GM06990 (cell line): ENCODE measurements at places on chromosomes 3 and 15.

DNA sequence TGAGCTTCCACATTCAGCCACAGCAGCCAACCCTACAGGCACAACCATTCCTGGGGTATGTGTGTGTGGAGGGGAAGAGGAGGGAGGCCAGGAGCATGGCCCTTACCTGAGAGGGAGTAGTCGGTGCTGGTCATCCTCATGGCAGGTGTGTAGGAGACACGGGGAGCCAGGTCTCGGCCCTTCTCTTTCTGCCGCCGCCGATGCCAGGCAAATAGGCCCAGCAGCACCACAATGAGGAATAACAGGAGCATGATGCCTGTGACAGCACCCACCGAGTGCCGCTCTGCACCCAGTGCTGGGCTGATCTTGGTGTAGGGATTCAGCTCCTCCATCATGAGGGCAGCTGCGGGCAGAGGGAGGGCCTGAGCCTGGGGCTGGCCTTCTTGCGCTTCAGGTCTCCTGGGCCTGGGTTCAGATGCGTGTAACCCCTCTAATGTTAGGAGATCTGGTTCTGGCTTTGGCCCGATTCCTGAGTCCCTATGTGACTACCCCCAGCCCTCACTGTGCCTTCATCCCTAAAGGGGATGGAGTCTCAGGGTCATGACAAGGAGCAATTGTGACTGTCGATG, 44.4 kb downstream of the RAB11A start:
- DNase-seq = no peak

GRCh38 chr3:66638717-66639116, 137.9 kb upstream of the LRIG1 start:
- no peak for DNase-seq

DNA sequence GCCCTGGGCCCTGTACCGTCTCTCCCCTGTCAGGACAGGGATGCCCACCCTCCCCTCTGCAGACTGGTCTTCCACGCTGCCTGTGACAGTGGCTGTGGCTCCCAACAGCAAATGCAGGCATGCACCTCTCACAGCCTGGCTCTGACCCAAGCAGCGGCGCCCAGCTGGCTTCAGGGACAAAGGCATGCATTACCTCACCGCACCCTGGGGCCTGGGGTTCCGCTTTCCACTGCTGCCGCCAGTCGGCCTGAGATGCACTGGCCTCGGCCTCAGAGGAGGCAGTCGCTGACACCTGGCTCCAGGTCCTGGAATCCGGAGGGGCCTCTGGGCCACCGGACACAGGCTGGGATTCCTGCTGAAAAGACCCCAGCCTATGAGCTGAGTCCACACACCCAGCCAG, 70.3 kb downstream of the SCN5A start:
- no peak for DNase-seq

GRCh38 chr3:120147072-120147871, 53.0 kb upstream of the GSK3B start:
- DNase-seq = no peak

DNA sequence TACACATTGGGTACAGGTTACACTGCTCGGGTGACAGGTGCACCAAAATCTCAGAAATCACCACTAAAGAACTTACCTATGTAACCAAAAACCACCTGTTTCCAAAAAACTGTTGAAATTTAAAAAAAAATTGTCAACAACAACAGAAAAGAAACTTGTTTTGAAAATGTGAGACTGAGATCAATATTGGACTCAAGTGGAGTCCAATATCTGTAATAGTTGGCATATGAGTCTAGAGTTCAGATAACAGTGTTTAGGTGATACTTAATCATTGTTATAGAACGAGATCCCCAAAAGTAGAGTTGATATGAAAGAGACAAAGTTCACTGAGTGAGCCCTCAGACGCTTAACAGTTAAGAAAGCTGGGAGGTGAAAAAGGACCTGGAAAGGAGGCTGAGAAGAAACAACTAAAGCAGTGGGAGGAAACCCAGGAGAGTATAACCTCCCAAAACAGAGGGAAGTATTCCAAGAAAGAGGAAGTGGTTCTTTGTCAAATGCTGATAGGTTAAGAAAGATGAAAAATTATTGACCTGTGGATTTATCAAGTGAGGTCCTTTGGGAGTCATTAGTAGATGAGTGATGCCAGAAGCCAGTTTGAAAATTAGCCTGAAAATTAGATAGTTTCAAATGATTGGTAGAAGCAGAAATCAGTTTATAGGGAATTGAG, 388.6 kb upstream of the DPH6 start:
- DNase-seq = no peak

DNA sequence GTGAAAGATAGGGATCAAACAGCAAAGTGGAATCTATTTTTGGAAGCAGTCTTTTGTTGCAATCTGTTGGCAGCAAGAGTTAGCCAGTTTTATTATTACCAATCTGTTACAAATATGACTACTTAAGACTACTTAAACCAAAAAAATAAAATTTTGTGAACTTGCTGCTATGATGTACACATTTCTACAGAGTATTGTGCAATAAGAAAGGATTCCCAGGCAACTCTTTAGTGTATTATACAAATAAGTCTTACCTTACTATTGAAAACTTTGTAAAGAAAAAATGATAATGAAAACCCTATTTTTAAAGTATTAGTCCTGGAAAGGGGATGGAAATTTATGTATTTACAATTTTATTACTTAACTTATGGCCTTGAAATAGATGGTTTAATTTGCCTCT, 44.7 kb downstream of the CADM2 start:
- no peak for DNase-seq

GRCh38 chr3:46942076-46942475, 34.5 kb downstream of the CCDC12 start:
- DNase-seq = no peak

- no peak for DNase-seq
These were observed 102.7 kb downstream of the SLCO3A1 start for GRCh38 chr15:91956026-91956723.

DNA sequence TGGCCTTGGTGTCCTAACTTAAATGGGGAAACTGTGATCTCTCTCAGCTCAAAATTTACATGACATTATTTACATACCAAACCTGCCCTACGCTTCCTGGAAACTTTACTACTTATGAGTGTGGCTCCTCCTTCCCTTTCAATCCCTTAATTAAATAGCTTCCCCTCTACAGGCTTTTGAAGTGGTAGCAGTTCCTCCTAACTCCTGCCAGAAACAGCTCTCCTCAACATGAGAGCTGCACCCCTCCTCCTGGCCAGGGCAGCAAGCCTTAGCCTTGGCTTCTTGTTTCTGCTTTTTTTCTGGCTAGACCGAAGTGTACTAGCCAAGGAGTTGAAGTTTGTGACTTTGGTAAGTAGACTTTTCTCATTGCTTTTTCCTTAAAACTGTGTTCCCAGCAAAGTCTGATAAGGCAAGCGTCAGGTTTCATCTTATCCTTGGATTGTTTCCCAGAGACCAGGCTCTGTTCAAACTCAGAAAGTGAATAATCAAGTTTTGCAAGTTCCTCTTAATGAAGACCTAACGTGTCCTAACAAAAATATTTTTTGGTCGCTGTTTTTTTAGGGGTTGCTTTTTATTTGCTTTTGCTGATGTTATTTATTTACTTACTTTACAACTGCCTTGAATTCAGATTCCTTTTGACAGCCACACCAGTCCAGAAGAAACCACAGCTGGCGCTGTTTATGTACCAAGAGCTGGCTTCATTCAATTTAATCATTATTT, at the start of gene ACP3:
Gene ACP3, plus strand, starts transcription at position 179 of the 720 bp plus-strand sequence. Its CDS starts 50 bp downstream, at position 229.
- DNase-seq = no peak

DNA sequence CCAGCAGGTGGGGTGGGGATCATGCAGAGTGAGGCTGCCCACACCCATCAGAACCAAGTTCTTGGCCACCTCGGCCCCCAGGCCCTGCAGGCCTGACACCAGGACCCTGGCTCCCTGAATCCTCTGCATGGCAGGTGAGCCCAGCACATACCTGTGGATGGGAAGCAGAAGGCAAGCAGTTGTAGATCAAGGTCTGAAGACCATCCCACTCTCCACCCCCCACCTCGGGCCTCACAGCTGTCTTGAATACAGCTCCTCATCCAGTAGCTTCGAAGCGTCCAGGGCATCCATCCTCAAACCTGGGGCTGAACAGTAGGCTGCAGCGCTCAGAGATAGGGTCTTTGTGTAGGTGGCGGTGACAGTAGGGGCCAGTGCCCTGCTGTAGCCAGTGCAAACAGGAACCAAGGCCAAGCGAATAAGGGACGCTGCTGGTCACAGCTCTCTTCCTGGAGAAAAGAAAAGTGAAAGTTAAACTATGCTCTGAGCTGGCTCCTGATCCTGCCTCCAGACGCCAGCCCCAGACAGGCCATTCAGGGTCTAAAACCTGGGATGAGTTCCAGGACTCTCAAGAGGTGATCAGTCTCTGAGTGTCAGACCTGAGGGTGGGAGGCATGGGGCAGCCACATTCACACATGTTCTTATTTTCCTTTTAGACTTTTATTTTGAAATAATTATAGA, at the start of gene UBA7:
Gene UBA7, minus strand, starts transcription at position 457 of the 678 bp plus-strand sequence. Its CDS starts 166 bp downstream, at position 291.
- DNase-seq = peak; percentile 57

GRCh38 chr3:18301781-18302180, 123.4 kb downstream of the SATB1 start:
- DNase-seq = no peak

DNA sequence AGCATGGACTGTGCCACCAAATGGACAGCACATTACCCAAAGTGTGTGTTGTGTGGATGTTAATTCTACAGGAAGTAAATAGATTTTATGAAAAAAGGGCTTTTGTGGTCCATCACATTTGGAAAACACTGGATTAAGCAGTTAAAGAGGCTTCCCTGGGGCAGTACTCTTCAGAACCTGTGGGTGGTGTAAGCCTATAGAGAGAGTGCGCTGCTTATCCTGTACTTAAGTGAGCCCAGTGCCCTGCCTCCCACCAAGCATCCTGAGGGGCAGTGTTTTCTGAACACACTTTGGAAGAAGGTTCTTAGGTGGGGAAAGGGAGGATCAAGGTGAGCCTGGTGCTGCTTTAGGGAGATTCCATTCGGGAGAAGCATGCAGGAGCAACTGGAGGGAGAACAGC, 10.9 kb downstream of the TTLL3 start:
- DNase-seq = no peak

GRCh38 chr3:115040673-115041286, 106.3 kb downstream of the ZBTB20 start:
- no peak for DNase-seq

DNA sequence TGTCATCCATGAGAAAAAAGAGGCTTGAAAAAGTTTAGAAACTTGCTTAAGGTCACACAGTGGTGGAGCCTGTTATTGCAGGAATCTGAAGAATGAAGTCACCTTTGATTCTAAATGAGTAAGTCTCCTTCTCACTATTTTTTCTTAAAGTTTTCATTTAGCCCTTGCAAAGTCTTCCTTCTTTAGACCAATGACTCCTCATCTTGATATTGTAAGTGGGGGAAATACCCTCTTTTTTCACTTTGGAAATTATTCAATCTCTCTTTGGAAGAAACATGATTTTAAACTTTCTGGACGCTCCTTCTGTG, 787 bp upstream of the SLMAP start:
- peak; percentile 31 for DNase-seq

- no peak for DNase-seq
These were observed 914.5 kb upstream of the EPHA6 start for GRCh38 chr3:95899911-95900310.

DNA sequence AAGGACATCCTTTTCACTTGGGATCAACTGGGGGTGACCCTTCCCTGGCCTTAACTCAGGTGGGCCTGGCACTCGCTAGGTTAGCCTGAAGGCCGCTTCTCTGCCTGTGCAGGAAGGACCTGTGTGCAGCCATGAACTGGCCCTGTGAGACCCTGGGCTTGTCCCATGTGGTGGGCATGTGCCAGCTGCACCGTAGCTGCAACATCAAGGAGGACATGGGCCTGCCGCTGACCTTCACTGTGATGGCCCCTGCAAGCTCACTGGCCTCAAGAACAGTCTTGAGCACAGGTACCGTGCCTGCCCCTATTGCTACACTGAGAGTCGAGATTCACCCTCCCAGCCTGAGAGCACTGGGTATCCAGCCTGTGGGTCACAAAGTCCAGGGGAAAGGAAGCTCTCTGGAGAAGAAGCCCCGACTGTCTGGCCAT, 43.0 kb downstream of the SAXO2 start:
- DNase-seq = no peak

DNA sequence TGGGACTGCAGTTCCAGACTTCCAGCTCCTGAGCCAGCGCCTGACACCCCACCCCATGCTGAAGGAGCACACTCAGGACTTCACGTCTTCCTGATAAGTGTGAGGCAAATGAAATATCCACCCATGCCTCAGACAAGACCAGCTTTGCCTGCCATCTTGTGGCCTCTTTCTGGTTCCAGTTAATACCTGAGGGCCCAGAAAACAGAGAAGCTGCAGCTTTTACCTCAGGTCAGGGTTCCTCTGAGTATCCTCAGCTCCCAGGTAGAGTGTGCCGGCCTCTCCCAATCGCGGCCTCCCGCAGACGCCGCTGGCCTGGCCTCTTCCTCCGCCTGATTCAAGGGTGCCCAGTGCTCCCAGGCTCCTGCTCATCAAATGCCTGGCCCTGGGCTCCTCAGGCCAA, 5.1 kb upstream of the KLHL6 start:
- no peak for DNase-seq

DNA sequence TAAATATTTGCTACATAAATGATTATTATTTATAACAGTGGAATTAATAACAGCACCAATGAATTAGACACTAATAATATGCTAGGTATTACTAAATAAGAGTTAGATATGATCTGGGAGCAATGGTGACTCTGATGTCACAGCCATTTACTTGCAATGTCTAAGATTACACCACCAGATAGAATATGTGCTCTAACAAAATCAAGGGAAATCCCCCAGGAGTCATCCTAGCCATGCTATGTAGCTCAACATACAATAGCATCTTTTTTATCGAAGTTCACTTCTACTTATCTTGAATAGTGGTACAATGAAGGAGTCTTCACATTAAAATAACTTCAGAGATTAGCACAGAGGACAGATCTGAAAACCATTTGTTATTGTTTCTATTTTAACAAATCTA, 154.0 kb downstream of the FMN1 start:
- no peak for DNase-seq

- DNase-seq = no peak
These were observed 830.9 kb upstream of the CFAP20DC start for GRCh38 chr3:59880717-59881116.

- peak; percentile 59 for DNase-seq
These were observed 171.2 kb downstream of the ADAMTS17 start for GRCh38 chr15:100170291-100171210.

DNA sequence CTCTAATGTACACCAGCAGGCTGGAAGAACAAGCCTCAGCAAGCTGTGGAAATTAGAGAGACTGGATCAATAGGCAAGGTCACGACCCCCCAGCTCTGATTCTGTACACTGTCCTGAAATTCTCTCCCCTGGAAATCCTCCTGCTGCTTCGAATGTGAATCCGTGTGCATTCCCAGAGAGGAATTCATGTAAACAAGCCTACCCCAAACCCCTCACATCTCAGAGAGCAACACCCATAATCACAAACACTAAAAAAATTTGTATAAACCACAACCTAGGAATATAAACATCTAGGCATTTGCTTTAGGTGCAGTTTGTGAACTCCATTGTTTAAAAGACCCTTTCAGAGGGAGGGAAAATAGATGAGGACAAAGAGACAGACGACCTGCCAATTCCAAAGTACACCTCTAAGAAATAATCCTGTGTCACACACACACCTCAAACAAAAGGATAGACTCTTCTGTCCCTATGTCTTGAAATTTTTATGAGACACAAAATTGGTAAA, 325.2 kb downstream of the WDR72 start:
- DNase-seq = no peak

- DNase-seq = no peak
These were observed 1078.2 kb downstream of the ZPLD1 start for GRCh38 chr3:103513003-103513402.
